ENCODE measurements at places on chromosomes 6 and 20.

- no peak for DNase-seq
Measured at GRCh38 chr6:127971945-127972391, 71.1 kb upstream of the THEMIS start.

GRCh38 chr20:64091770-64092169 is 7.6 kb upstream of the LKAAEAR1 start:
- DNase-seq: no peak

GRCh38 chr6:146946559-146946958 is 257.7 kb upstream of the STXBP5 start:
- no peak for DNase-seq

DNA sequence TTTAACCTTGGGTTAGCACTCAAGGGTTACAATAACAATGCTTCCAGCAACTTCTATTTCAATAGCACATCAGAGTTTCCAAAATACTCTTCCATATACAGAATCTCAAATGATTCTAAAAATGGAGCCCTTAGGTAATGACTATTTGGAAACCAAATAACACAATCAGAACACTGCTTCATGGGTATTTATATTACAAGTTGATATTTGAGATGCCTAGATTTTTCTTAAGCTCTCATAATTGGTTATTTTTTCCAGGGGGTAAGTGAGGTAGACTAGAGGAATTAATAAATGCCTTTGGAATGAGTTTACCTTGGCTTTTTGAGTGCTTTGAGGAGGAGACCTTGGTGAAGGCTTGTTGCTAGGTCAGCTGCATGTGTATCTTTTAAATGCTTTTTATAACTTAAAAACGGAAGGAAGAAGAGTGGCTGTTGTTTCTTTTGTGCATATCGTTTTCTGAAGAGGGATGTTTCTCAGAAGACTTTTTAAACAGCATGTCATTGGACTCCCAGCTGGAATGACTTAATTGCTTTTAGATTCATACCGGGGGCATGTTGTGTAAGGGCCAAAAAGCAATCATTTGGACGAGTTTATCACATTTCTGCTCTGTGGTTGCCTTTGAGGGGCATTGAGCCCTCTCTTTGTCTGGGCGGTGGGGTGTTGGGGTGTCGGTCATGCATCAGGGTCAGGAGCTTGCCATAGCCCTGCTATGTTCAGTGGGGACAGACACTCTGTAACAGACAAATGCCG is 186.0 kb downstream of the DTNBP1 start:
- no peak for DNase-seq

DNA sequence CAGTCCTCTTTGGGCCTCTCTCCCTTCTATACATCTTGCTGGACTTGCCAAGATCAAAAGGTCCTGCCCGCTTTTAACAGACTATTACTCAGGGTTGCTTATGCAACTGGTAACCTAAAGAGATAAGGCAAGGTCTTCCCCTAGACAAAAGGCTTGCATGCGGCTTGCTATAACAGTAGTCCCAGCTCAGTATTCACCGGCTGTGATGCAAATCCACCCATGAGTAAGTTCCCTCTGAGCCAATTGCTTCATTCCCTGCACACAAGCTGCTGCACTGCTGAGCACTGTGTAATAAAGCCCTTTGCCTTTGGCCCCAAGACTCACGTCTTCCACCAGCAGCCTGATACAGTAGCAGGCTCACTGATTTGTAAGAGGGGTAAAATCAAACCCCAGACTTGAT is 363.8 kb downstream of the PRKN start:
- no peak for DNase-seq

DNA sequence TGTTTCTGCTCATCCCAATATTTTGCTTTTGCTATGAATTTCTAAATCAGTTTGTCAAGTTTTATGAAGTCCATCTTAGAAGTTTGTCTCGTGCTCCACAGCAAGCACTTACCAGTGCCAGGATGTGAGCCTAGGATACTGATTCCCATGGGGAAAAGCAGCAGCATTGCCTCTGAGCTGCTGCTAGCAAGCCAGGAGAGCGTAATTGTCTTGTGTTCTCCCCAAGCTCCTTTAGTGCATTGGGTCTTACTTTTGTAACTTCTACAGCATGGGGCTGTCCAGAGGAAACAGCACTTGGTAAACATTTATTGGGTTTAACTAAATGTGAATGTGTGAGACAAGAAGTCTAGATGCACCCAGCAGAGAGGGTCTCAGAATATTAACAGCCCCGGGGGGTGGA is 76.1 kb downstream of the RNF182 start:
- no peak for DNase-seq
